Mucosa of descending colon (tissue), 3 donors: ENCODE measurements at places on chromosomes 4 and X. TPM values are rescaled to one million over a fixed set of nuclear protein-coding genes. Genes with fewer than 3 reads are reported as not detected.

GRCh38 chr4:156981262-156981769 lies 9.7 kb upstream of the PDGFC start:
- DNase-seq = no peak

Gene ASMT
- not detected for total RNA-seq

DNA sequence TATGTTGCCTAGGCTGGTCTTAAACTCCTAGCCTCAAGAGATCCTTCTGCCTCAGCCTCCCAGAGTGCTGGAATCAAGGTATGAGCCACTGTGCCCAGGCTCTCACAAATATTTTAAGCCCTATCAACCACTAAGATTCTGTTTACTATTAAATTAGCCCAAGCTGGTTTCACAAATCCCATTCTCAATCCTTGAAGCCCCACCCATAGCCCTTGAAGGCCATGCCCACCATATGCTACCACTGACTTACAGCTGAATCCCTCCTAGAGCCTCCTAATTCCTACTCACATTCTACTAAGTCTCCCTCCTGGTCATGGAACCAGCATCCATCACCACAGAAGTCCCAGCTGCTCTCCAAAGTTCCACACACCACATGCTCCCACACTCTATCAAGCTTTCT lies 9.7 kb downstream of the GRIPAP1 start:
- no peak for DNase-seq

- no peak for DNase-seq
These were observed 35.8 kb upstream of the SHISA3 start for GRCh38 chr4:42361456-42361855.

GRCh38 chr4:41613386-41613785 lies 75.4 kb downstream of the LIMCH1 start:
- no peak for DNase-seq

- peak; percentile 15 for DNase-seq
These were observed 53.9 kb upstream of the RPS6KA3 start for GRCh38 chrX:20320461-20321159.

Gene GPM6B
- 34.1 TPM for total RNA-seq
